ENCODE measurements at places on chromosomes 12 and 14. TPM values are rescaled to one million over a fixed set of nuclear protein-coding genes. Genes with fewer than 3 reads are reported as not detected.

Gene GPR68
- total RNA-seq = 0.28 TPM

Gene TAS2R20
- total RNA-seq = 0.95 TPM

Gene KIF21A
- 25.6 TPM for total RNA-seq

Gene PLEKHG3
- 34.0 TPM for total RNA-seq

DNA sequence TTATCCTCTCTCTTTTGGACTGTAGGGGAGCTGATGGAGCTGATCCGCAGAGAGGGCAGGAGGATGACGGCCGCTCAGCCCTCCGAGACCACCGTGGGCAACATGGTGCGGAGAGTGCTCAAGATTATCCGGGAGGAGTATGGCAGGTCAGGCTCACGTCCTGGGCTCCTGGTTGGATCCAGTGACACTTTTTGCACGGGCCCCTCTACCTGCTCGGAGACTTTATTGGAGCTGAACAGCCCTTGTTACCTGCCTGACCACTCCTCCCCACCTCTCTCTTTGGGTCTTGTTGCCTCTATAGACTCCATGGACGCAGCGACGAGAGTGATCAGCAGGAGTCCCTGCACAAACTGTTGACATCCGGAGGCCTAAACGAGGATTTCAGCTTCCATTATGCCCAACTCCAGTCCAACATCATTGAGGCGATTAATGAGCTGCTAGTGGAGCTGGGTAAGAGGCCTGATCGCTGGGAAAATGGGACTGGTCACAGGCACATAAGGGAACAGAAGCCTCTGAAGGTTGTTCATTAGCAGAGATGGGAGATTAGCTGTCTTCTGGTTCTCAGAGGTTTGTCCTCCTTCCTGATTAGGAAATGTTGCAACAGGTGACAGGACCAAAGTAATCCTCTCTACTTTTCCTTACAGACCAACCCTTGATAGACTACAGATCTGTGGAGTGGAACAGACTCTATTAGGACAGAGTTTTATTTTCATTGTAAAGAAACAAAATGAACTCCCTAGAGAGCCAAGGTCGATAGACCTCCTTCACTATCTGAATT lies 718 bp downstream of the EIF2B2 start:
- DNase-seq = no peak

- DNase-seq = no peak
These were observed 24.4 kb upstream of the FBRSL1 start for GRCh38 chr12:132465269-132466190.

- no peak for DNase-seq
These were observed 204.7 kb downstream of the BCL11B start for GRCh38 chr14:99067141-99067920.

GRCh38 chr12:57840726-57841125 lies 5.8 kb downstream of the CTDSP2 start:
- DNase-seq = no peak

- DNase-seq = no peak
These were observed 692 bp upstream of the COX14 start for GRCh38 chr12:50111395-50111692.
